ENCODE measurements at places on chromosomes 7 and 10.

DNA sequence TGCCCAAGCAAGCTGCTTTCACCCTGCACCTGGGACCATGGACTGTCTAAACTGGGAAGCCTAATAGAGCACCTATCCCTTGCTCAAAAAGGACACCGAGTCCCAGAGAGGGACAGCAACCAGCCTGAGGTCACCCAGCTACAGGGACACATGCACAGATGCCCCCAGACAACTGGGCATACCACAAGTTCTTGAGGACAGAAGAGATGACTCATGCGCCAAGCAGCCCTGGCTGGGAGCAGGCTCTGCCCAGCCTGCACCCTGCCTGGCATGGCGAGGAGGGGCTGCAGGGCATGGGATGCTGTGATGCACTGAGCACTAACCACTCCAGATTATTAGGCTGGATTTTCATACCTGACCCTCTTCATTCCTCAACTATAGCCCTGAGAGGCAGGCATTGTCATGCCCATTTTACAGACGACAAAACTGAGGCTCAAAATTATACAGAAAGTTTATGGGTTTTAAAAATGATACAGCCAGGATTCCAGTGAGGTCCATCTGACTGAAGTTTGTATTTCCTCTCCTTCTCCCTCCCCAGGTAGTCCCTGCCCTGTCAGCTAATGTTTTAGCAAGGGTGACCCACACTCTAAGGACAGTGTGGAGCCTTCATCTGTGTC lies 289.3 kb upstream of the ZMIZ1 start:
- DNase-seq, result no peak

GRCh38 chr10:124099604-124100003 lies 6.2 kb upstream of the CHST15 start:
- DNase-seq, result no peak

DNA sequence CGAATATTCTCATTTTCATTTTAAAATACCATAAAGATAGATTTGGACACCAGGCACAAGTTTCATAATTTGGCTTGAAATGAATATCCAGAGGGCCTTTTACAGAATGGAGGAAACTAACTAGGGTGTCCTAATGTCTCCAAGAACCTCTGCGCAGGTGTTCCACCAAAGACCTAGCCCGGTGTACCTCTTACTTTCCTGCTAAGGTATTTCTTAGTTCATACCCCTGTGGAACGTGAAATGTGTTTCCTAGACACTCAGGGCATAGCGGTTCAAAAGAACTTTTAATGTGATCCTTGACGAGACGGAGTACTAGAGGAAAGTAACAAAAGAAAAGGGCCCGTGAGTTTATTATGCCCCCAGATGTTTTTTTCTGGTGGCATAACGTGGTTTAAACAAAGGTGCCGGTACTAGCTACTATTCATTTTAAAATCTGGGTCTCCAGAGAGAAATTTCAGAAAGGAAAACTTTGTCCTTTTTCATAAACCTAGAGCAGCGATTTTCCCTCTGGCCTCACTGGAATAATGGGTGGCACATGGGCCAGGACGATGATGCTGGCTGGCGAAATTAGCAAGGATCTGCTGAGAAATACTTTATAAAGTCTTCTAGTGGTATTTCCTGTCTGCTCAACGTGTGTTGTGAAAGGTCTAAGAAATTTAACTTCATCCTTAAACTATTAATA lies 1.4 kb downstream of the APBB1IP start:
- DNase-seq, result no peak

DNA sequence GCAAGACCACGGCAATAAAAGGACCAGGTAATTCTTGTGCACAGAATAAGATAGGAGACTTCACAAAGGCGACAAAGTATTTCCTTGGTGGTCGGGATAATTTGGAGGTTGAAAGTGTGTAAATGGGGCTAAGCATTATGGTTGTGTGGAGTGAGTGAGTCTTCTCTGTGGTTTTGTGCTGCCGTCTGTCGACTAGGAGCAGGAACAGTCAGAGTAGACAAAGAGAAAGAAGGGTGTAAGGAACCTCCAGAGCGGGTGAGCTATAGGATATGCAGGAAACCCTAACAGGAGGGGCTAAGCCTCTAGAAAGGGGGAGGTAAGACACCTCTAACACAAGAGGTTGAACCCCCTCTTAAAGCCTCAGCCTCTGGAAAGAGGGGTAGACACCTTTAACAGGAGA lies 201.6 kb downstream of the SH2D4B start:
- no peak for DNase-seq

DNA sequence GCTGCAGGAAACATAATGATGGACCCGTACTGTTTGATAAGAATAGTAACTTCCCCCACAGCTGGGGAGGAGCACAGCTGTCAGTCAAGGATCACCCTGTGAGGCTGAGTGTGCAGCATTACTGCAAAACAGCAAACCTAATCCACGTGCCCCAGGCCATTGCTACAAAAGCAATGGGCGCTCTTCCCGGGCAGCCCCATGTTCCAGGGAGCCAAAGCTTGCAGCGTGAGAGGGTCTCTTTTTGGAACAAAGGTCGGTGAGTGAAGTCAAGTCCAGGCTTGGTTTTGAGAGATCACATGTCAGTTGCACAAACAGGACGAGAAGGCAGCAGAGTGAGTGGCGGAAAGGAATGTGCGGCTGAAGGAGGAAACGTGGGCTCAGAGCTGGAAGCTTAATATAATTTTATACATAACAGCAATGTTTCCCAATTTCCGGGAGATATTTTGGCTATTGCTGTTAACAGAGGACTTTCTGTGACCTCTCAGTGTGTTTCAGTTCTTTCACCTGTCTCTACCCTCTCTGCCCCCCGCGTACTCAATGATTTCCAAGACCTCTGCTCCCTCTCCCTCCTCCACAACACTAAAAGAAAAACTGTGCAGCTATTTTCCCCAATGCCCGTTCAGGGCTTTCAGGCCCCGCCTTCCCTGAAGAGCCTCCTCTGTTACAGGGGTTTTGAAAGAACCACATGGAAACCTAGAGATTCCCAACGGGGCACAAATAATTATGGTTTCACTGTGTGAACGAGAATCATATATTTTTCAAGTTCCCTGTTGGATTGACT lies 128.9 kb downstream of the MTPAP start:
- DNase-seq, result peak; percentile 86

- DNase-seq, result no peak
These were observed 119.5 kb downstream of the CFAP58 start for GRCh38 chr10:104472957-104473745.

DNA sequence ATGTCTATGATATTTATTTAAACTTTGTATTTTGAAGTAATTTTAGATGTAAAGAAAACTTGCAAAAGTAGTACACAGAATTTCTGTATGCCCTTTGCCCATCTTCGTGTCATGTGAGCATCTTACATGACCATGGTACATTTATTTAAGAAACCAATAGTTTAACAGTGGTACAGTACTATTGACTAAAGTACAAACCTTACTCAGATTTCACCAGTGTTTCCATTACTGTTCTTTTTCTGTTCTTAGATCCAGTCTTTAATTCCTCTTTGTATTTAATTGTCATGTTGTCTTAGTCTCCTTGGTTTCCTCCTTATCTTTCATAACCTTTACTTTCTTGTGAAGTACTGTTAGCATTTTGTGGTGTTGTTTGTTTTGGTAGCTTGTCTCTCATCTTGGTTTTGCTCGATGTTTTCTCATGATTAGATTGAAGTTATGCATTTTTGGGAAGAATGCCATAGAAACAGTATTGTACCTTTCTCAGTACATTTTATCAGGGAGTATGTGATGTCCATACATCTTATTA lies 24.1 kb downstream of the TAX1BP1 start:
- no peak for DNase-seq

DNA sequence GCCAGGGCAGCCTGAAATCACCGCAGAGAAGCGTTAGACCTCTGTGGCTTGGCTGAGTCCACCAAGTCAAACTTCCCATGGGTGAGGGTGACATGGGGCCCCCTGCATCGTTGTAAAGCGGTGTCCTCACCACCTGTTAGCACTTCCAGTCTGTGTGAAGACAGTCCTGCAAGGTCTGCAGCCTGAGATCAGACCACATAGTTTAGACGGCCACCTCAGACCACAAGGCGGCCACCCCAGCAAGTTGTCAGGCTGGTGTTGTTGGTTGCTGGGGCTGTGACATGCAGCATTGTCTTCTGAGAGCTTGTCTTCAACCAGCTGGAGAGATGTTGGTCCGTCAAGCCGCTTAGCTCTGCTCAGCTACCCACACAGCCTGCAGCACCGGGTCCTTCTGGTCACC lies 44.1 kb upstream of the TARP start:
- no peak for DNase-seq

DNA sequence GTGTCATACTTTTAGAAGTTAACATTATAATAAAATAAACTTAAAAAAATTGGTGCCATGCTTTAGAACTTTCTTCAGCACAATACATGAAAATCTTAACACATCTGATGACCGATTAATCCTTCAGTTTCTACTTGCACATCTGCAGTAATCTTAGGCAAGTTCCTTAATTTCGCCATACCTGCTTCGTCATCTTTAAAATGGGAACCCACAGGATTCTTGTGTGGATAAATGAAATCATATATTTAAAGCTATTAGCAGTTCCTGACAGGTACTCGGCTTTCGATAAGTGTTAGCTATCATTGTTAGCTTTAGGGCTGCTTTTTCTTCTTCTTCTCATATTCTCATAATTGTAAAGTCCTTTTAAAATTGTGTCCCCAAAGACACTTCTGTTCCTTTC lies 907 bp upstream of the VPS50 start:
- no peak for DNase-seq

DNA sequence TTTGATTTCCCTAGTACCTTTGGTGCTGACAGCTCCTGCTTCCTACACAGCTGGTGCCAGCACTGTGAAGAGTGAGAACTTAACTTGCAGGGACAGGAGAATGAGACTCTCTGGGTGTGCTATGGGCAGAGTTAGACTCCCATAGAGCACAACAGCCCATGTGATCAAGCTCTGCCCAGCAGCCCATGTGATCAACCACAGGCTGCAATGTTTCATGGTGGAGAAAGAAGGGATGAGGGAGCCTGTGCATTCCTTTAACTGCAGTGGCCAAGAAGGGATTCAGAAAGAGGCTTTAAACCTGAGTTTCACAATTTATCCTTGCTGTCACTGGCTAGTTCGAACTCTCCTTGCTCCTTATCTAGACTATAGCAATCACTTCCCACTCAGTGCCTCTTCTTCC lies 10.0 kb upstream of the MEST start:
- no peak for DNase-seq

DNA sequence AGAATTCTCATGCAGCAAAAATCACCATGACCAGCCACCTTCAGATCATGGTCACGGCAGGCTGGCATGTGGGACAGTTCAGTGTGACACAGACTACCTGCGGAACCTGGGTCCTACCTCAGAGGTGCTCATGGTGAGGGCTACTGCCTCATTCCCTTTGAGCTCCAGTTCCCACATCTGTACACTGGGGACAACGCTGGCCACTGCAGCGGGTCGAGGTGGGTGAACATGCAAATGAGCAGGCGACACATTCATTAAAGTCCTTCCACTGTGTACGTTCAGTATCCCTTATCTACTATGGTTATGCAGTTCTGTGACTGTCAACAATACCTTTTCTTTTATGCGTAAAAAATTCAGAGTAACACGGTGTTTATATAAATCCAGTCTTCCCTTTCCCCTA lies 218.7 kb upstream of the AOAH start:
- no peak for DNase-seq

All from GDM1 (cell line).